ENCODE measurements at places on chromosomes 1 and 21.

- peak; percentile 54 for DNase-seq
Observed at GRCh38 chr1:202852163-202852904, 36.6 kb downstream of the RABIF start.

DNA sequence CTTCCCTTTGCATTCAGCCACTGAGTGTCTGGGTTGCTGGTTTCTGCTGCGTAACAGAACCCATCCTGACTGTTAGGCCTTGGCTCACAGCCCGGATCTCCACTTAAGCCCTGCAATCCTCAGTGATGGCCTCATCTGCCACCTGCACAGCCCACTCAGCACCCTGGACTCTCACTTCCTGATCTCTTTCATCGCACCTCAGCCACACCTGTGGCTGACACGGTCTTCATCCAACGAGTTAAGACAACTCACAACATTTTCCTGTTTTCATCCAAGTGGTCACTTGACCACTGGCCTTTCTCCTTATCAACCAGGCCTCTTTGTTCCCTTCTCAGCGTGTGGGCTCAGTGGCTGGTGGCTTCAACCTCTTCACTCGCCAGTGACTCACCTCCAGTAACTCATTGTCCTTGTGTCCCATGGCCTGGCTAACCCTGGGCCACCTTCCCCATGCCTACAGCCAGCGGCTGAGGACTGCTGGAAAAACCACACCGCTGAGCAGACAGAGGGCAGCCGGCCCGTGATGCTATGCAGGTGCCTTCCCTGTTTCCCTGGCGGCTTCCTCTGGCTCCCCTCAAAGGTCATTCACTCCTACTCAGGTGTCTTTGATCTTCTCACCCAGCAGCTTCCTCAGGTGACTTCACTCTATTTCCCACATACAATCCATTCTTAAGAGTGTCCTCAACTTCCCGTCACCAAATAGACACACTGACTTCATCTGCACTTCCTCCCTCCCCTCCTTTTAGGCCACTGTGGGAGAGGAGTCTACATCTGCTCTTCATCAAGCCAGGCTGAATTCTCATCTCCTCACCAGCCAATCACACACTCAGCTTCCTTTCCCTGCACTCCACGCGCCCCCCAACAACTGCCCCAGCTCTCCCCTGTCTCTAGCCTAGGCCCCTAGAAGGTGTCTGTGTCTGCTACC lies 19.9 kb upstream of the EDN2 start:
- DNase-seq, result peak; percentile 72

DNA sequence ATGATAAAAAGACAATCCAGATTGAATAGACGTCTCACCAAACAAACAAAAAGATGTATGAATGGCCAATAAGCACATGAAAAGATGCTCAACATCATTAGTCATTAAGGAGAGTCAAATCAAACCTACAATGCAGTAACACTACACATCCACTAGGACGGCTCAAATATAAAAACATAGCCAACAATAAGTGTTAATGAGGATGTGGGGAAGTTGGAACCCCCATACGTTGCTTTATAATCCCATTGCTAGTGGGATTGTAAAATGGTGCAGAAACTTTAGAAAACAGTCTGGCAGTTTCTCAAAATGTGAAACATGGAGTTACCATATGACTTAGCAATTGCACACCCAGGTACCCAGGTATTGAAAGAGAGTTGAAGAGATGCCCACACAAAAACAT lies 14.7 kb upstream of the IL24 start:
- DNase-seq, result no peak

DNA sequence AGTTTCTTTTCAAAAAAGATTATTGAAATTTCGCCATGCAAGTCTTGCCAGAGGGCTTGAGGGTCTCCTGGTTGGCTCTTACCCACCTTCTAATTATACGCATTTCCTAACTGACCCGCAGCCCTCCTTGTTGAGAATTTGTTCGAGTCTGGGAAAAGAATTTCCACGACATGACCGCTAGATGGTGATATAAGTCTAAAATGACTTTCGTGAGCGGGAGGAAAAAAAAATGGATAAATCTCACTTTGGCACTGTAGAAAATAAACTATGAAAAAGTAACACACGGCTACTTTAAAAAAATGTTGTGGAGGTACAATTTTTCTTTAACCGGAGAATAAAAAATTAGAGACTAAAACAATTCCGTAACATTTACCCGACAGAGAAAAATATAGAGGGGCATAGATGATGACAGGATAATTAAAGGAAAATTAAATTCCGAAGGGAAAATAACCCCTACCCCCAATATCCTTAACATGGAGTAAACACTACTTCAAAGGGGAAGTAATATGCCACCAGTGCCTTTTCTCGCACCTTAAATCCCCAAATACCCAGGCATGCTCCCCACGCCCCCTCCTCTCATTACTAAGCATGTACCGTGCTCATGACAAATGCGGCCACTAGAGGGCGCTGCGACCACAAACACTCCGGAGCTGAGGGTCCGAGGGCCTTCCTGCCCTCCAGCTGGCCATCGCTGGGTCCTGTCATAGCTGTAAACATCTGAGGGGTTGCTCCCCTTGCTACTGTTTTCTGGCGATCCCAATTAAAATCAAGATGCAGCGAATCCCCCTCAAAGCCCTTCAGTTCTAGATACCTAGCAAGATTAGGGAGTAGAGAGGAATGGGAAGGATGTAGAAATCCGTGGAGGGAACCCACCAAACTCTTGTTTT lies 266.9 kb downstream of the ASTN1 start:
- peak; percentile 63 for DNase-seq

DNA sequence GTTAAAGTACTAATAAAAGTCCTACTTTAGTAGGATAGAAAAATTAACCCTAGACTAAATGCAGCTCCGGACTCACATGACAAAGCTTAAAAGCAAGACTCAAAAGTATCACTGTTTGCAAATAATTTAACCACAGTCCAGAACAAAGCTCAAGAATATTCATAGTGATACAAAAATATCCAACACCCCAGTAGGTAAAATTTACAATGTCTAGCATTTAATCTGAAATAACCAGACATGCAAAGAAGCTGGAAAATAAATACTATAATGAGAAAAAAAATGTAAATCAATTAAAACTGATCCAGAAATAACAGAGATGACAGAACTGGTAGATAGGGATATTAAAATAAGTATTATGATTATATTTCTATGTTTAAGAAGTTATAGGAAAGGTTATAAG lies 67.0 kb downstream of the KIAA0319L start:
- no peak for DNase-seq

DNA sequence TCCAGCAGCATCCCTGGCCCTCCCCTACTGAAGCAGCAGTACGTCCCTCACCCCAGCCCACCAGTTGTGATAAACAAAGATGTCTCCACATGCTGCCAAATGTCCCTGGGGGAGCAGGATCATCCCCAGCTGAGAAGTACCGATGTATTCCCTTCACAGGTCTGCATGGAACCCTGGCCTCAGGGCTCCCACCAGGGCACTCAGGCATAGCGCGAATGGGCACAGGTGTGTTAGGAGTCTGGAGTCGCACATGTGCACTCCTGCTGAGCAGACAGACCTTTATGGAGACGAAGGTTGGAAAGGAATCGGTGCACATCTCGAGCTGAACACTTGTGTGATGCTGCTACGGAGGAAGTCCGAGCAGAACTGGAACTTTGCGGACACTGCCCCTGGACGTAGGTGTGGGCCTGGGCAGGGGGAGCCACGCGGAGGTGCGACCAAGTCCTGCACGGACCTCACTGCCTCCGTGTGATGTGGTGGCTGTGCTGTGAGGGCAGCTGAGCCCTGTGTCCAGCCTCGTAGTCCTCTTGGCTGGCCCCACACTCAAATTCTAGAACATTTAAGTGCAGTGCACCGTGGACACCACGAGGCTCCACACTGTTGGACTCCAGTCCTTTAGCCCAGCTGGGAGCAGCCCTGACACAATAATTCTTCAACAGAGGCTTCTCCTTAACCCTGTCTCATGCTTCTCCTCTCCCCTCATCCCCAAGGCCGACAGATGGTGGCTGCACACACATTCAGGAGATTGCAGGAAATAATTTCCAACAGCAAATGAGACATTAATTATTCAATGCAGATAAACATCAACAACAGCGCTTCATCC lies 43.4 kb downstream of the RSPH1 start:
- no peak for DNase-seq

GRCh38 chr1:167401260-167401873 lies 117.0 kb downstream of the CD247 start:
- peak; percentile 7 for DNase-seq
